AG04450 (cell line): ENCODE measurements at places on chromosomes 3 and 15.

DNA sequence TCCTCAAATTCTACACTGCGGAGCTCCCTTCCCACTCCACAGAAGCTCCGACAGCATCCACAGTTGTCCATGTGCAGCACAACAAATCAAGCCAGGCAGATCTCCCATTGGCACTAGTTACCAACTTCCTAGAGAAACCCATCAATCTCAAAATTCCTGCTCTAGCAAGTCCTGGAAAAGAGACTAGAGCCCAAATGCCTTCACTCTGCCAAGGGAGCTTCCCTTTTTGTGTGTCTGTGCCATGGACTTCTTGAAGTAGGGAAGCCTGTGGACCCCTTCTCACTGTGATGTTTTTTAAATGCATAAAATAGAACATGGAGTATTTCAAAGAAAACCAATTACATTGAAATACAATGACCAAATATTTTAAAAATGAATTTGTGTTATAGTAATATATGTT, 59.1 kb downstream of the TGFBR2 start:
- DNase-seq: no peak

DNA sequence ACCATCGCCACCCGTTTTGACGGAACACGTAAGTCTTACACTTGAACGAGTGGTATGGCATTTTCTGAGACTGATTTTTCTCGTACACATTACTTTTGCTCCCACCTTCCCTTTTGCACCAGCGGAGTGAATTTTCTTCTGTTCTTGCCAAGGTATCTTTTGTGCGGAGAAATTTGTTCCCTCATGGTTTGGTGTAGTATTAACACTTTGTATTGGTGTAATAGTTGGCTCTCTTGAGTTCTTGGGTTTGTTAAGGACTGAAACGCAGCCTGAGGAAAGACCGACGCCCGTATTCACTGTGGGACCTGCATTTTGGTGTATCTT, 420 bp downstream of the KCNH8 start:
- DNase-seq: no peak

DNA sequence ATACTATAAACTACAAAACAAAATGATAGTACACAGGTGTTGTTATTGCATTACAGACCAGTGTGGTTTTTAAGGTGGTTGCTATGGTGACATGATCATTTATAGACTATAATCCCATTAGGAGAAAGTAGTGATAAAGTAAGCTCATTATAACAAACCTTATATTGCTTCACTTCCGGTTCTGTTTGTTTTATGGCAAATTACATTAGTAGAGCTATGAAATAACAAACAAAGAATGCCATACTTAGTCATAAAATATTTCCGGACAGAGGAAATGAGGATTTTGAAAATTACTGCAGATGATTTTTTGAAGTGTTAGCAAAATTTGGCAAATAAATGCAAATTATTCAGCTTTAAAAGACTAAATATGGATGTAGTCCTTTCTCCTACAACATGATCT, 640.4 kb upstream of the ARPP21 start:
- no peak for DNase-seq

- DNase-seq: no peak
These were observed 24.5 kb downstream of the KCNMB2 start for GRCh38 chr3:178560759-178561158.

GRCh38 chr3:157566596-157566995, 63.4 kb upstream of the VEPH1 start:
- no peak for DNase-seq

- DNase-seq: no peak
These were observed 37.9 kb downstream of the CMTM8 start for GRCh38 chr3:32276279-32276841.

- DNase-seq: no peak
These were observed 87.6 kb downstream of the SUCNR1 start for GRCh38 chr3:151960961-151961580.

DNA sequence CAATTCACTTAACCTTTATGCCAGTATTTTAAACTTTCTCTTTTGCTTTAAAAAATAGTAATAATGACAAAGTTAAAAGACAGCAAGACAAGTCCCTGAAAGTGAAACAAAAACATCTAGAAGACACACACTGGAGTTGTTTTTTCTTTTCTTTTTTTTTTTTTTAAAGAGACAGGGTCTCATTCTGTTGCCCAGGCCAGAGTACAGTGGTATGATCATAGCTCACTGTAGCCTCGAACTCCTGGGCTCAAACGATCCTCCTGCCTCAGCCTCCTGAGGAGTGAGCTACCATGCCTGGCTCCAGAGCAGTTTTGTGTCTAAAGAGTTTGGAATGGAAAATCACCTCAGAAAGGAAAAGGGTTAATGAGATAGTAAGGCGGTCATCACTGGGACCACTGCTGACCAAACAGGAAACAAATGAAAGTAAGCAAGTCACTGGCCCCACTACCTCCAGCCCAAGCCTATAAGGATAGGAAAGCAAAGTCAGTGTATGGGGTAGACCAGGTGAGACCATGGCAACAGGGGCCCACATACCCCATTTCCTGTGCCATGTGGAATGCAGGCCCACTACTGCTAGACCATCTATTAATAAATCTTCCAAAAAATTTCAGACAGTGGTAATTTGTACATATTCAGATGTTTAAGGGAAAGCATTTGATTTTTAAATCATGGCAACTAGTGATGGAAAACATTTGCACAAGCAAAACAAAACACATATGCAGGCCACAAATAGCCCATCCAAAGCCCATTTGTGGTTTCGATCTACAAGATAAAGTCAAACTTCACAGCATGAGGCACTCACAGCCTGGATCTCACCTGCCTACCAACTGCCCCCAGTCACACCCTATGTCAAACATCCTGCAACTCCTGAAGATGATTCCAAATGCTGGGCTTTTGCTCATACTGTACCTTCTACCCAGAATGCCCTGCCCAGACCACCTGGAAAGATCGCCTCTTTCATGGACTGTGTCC, 62.6 kb downstream of the OSBPL10 start:
- DNase-seq: no peak

- no peak for DNase-seq
These were observed 578.7 kb upstream of the NECTIN3 start for GRCh38 chr3:110492876-110493275.

DNA sequence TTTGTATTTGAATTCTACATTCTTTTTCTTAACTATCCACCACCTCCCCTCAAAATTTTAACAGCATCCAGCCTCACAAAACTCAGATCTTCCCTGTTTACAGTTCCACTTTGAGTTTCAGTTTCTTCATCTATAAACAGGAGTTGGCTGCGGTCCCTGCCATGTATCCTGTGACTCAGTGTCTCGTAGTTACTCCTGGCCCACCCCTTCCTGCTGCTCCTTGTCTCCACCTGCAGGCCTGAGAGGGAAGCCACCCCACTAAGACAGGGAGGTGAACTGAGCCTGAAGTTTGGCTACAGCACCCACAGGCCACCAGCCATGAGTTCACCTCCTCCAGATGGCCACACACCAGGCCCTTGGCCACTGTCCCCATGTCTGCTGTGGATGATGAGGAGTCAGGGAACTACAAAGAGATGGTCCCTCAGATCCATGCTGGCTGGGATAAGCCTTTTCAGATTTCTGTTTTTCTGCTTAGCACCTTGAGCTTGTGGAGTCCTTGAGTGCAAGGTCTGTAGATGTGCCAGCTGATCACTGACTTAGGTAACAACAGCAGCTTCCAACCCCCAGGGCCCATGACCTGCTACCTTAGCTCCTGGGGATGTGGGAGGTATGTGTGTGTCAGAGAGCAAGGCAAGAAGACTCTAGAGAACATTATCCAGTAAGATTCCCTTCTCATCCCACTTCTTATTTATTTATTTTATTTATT, 37.5 kb downstream of the CD86 start:
- DNase-seq: no peak

DNA sequence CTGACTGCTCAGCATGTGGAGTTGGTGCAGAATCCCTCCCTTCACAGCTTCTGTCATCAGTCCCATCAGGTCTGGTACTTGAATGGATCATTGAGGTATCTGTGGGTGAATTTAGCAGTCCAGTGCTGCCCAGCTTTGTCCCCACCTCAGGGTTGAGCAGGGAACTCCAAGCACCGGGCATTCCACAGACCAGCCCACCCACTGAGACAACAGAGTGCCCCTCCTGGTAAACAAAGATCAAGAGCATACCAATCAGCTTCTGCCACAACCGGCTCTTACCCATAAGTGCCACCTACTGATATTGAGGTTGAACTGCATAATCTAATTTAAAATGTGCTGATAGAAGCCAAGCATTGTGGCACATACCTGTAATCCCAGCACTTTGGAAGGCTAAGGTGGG, 57.1 kb upstream of the FXR1 start:
- DNase-seq: no peak

GRCh38 chr3:150270883-150271590, 137.1 kb upstream of the TSC22D2 start:
- no peak for DNase-seq

DNA sequence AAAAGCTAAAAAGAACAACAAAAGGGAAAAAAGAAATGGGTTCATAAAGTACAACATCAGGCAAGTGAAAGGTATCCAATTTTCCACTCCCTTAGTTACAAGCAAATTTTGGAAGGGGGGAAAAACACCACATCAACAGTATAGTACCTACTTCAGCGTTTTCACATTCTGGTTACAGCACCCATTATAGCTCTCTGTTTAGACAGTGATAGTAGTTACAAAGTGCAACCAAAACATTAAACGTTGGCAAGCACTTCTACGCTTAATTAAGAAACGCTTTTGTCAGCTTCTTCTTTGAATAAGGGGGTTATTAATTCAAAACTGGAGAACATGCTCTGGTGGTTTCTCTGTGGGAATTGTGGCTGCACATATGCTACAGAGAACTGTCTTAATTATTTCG, 180.2 kb downstream of the VPS13C start:
- DNase-seq: no peak

DNA sequence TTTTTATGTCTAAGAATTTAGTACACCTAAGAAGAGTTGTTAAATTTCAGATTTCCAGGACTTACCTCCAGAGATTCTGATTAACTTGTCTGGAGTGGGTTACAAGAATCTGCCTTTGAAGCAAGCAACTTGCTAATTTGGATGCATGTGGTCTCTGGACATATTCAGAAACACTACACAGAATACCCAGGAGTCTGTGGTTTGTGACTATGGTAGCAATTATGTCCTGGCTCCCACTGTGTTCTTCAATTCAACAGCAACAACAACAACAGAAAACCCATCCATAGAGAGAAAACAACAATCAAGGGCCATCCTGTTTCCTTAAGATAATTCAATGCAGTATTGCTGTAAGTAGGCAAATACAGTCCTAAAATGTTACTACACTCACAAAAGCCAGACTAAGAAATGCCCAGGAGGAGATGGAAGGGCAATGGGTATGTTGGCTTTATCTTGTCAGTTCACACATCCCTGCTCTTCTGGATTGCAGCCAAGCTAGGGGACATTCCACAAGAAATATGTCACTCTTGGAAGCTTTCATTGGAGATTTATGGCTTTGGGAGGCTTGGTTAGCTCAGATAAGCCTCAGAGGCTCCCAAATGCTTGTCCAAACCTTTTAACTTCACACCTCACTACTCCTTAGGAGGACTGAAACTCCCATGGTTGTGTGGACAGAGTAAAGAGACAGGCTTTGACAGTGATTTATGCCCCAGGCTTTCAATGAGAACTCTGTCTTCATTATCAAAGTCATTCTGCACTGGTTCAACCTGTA, 99.4 kb upstream of the MRPL3 start:
- DNase-seq: no peak

DNA sequence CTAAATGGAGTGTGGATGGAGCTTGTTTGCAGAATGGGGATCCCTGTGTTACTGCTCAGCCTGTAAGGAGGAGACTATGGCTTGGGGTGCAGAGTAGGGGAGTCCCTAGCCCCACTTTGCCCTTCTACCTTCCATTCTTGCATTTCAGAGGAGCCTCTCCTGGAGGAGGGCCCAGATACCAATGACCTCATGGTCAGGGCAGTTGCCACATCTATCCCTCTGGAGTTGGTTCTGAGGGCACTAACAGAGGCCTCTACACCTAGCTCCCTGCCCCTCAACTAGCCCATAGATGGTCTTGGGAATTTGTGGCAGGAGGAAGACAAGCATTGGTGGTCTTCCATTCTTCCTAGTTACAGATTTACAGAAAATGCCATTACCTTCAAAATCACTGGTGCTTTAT, 6.1 kb downstream of the SKOR1 start:
- DNase-seq: no peak

GRCh38 chr15:101167753-101168462, 83.9 kb downstream of the CHSY1 start:
- peak; percentile 61 for DNase-seq

DNA sequence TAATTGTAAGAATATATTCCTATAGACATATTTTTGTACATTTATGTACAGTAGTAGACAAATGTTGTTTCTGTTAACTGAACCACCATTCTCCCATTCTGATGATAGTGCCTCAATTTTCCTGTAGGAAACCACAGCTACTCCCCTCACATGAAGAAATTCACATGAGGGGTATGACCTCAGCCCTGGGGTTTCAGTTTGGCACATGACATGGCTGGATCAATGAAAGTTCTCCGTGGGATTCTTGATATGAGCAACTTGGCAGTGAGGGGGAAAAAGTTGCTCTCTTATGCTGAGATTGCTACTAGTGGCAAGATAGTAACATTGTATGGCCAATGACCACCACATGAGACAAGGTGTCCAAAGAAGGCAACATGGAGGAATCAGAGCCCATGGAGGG, 1090.3 kb upstream of the CFAP20DC start:
- no peak for DNase-seq

- DNase-seq: no peak
These were observed 79.4 kb upstream of the THBS1 start for GRCh38 chr15:39501366-39502081.

DNA sequence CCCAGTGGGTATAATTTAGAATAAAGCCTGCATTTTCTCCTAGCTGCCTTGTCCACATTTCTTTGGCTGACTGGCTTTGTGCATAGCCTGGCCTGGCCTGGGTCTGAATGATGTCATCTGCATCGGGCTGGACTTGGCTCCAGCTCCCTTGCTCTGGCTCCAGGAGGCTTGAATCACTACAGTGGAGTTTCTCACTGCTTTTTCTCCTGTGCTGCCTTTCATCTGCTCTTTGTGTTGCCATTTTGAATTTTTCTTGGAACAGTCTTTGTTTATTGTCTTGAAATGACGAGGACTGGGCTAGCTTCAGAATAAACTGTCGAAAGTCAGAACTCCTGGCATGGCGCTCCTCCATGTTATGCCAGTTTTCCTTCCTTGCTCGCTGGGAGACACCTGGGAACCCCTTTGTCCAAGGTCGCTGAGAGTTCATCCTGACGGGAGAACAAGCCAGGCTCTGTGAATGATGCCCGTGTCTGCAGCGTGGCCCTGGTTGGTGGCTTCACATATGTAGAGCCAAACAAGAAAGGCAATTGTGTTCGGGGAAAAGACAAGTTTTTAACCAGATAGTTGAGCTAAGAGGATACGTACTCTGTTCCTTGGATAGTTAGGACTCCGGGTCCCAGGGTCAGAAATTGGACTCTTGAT, 258.9 kb downstream of the PDZRN3 start:
- DNase-seq: peak; percentile 29

DNA sequence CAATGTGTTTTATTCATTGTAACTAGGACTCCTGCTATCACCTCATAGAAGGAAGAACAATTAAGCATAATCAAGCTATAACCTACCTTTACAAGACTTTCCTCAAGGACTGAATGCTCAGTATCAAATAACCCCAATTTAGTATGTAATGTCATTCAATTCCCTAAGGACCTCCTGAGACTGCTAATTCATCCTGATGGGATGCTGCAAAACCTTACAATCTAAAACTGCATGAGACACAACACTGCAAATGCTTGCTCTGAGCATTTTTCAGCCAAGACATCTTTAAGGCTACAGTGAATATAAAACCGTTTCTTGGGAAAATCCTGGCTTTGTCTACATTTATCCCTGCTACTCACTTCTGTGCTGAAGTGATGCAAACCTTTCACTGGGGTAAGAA, 69.9 kb downstream of the RYK start:
- no peak for DNase-seq

- DNase-seq: no peak
These were observed 29.6 kb upstream of the CTDSPL2 start for GRCh38 chr15:44397869-44398268.

GRCh38 chr3:11331101-11331500, 58.9 kb downstream of the ATG7 start:
- no peak for DNase-seq
